ENCODE measurements at places on chromosomes 3 and 15.

DNA sequence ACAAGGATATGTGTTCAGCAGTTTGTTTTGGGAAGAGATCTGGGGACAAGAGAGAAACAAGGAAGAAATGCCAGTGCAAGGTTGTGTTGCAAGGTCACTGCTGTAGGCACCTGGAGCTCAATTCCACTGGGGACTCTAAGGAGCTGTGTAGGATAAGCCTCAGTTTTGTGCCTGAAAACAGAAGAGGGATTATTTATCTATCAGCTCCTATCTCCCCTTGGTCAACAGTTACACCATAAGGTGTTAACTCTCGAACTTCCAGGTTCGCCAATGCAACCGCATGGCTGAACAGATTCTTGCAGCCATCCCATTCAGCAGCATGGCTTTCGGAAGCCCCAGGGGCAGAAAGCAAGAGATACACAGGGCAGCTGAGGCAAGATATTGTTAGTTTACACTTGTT is 41.6 kb upstream of the CNOT10 start:
- DNase-seq: no peak

DNA sequence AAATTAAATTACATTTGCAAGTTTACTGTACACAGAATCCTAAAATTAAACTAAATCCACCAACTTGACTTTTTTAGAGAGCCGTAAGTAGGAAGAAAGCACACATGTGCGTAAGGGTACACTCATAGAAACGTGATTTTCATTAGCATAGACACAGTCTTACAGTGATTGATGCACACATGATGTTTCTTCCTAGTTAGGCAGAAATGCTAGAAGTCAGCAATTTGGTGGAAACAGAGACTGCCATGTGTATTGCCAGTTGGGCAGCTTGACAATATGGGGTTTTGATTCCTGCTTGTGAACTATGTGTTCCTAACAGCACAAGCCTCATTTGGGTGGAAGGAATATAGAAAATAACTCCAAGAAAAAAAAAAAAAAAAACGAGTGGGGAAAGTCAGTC is 878.5 kb downstream of the ROBO1 start:
- DNase-seq: no peak

- DNase-seq: no peak
These were observed 145.8 kb upstream of the UBE2E1 start for GRCh38 chr3:23659840-23660430.

- no peak for DNase-seq
These were observed 48.1 kb downstream of the IQSEC1 start for GRCh38 chr3:13025090-13025489.

DNA sequence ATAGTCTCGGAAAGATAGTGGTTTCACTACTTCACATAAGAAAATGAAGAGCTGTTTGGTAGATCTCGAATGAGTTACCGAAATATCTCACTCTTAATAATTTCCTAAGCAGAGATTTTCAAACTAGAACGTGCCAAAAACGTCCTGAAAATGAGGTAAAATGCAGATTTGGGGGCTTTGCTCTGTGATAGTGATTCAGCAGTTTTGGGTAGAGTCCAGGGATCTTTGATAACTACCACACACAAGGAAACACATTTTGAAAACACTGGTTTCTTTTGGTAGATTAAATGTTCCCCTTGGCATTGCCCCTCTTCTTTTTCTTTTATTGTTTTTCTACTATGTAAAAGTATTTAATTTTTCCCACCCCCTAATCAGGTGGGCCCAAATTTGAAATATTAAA is 125.9 kb downstream of the EBLN2 start:
- no peak for DNase-seq

DNA sequence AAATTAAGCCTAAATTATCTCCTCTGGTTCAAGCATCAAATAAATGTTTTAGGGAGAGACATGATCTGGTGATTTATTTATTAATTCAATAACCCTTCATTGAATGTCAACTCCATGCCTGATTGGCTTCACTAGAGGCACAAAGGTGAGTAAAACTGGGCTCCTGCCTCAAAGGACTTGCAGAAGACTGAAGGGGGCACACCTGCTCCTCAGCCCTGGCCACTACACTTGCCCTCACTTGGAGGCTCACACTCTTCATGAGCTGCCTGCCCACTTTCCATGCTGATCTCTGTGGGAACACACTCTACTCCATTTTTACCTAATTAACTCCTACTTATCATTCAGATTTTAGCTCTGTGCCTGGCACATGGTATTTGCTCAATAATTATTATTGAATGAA is 84.4 kb upstream of the KCNMB2 start:
- DNase-seq: no peak

- no peak for DNase-seq
These were observed 283.2 kb downstream of the EPHB1 start for GRCh38 chr3:135078283-135078682.

GRCh38 chr15:90072978-90073640 is 29.2 kb downstream of the IDH2 start:
- DNase-seq: no peak

- no peak for DNase-seq
These were observed 285.1 kb upstream of the CCDC54 start for GRCh38 chr3:107092121-107092520.

DNA sequence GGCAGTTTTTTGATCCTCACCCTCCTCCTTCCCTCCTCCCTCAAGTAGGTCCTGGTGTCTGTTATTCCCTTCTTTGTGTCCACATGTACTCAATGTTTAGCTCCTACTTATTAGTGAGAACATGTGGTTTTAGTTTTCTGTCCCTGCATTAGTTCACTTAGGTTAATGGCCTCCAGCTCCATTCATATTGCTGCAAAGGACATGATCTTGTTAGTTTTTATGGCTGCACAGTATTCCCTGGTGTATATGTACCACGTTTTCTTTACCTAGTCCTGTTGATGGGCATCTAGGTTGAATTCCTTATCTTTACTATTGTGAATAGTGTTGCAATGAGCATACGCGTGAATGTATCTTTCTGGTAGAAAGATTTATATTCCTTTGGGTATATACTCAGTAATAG is 61.7 kb upstream of the FGF7 start:
- DNase-seq: no peak

- DNase-seq: no peak
These were observed 59.4 kb upstream of the MEF2A start for GRCh38 chr15:99506399-99506798.

DNA sequence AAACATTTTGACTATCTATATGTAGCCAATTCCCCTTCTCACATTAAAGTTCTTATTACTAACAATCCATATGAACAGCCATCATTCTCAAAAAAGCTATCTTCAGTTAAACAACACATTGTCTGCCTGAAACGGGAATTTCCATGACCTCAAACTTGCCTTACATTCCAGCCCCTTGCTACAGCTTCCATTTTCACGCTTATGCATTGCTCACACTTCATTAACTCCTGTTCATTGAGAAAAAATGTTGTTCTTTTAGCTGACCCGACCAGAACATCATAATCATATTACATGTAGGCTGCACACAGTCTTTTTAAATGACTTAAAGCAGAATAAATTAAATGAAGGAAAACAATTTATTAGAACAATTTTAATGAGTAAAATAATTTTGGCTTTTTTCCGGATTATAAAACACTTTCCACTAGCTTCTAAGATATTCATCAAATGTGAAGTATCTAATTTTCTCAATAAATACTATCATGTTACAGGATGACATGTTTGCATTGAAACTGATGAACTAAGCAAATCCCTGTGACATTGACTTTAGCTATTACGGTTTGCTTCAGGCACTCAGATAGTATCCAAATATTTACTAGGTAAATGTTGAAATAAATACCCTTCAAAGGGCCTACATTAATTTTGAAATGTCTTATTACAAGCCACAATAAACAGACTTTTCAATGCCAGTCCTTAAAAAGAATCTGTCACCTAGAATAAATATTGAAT is 49.9 kb downstream of the P3H2 start:
- no peak for DNase-seq

Data from GM19239 (cell line).